ENCODE measurements at places on chromosomes 6 and 20.

DNA sequence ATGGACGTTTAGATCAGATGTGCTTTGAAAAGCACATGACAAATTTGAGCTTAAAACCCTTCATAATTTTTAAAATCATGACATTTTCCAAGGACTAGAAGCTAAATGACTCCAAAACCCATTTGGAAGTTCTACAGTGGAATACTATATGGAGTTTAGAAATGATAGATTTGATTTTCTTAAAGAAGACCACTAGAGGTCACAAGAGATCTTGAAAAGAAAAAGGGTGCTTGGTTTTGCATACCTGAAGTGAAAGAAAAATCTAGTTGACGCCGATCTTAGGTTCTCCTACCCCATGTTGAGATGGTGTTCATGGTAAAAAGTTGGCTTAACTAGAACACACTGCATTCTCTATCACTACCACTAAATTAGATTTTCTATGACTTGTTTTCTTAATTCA is 31.5 kb downstream of the CFAP61 start:
- DNase-seq = peak; percentile 92

DNA sequence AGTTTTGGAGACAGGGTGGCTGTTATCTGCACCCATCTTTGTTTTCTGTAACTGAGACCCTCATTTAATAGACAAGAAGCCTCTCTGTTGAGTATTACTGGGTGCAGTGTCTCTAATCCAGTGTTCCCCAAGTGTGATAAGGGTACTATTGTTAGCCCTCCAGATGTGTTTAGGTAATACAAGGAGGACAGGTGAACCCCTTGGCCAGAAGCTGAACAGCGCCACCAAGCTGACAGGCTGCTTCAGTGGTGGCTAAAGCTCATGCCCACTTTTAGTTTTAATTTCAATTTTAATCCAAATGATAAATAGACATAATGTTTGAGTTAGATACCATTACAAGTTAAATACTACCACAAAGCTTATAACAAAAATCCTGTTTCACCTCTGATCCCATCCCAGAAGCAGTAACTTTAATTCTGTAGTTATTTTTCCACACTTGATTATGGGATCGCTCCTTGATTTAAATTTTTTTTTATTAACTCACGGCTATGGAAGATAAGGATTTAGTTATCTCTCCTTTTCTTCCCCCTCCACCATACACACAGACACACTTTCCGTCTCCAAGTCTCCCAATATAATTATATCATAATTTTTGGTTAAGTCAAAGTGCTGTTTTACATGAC is 8.4 kb upstream of the STK35 start:
- peak; percentile 3 for DNase-seq

DNA sequence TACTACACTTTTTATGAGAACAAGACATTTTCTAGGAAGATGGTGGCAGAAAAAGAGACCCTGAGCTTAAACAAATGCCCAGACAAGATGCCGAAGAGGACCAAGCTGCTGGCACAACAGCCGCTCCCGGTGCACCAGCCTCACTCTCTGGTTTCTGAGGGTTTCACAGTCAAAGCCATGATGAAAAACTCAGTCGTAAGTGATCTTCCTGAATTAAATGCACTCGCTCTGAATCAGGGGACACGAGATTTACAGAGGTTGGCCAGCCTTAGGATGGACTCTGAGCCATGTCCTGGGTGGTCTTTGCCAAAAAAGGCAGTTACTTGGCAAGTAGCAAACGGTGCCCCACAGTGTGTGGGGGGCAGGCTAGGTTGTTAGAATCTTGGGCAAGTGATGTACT is 423 bp downstream of the PACRG start:
- DNase-seq = no peak

DNA sequence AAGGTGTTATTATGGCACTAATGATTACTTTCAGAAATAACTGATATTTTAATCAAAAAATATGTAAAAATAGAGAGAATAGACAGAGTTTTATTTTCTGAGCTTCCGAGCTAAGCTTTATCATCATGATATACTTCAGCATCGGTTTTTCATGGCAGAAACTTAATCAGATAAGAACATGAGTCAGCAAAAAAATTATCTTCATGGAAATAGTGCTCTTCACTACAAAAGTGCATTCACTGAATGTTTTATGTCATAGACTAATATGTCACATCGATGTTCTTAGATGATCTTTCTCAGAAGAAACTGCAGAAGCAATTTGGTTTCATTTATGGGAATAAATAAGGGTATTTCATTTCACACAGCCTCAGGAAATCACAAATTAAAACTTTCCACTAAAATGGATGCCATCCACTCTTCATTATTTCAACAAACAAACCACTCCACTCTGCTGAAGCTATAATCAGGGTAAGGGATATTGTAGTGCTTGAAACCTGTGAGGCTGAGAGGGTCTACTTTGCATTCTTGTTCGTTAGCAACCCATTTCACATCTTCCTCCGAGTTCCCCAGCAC is 10.2 kb upstream of the MAP3K7 start:
- DNase-seq = no peak

- peak; percentile 71 for DNase-seq
These were observed 69.6 kb downstream of the PYGB start for GRCh38 chr20:25317351-25318075.

DNA sequence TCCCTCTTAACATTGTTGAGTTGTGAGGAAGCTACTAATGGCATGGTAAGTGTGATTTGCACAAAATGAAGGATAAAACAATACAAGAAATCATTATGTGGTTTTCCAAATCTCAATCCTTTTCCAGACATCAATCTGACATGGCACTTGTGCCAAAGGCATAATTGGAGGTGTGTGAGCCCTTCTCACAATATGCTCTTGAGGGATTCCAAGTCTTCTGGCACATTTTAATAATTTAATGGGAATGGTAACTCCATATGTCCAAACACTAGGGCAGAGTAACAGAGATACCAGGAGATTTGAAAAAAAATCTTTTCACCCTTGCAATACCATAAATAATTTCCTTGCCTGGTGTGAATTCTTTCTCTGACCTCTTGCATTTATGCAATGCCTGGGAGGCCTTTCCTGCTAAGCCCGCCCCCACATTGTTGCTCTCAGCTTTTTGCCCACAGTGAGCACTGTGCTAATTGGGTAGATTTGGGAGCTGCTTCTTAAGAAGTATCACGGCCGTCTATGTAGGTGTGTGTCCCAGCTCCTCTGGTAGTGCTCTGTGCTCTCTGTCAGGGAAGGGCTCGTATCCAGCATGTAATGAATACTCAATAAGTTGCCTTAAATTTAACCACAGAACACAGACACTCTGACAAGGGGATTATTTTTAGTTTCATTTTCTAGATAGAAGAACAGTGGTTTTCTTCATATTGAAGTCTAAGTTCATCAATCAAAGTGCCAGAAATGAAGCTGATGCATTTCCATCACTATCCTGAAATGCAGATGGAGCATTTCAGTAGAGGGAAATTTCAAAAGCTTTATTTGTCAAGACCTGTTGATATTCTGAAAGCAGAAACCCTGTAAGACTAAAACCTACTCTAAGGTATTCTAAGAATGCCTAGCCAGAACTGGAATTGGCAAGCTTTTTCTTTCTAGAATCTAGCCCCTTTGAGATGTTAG is 54.4 kb upstream of the CEP85L start:
- no peak for DNase-seq

DNA sequence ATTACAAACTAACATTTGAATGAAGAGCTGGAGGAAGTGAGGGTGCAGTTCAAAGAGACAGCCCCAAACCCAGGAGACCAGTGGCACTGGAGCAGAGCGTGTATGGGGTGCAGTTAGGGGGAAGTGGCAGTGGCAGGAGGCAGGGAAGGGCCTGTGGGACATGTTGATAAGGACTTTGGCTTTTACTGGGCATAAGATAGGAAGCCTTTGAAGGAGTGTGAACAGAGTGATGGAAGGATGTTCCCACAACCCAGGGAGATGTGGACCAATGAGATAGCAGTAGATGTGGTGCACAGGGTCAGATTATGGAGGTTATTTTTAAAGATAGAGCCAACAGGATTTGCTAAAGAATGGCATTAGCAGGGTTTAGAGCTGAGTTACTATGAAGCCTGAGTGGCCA is 56.4 kb downstream of the AIG1 start:
- no peak for DNase-seq

DNA sequence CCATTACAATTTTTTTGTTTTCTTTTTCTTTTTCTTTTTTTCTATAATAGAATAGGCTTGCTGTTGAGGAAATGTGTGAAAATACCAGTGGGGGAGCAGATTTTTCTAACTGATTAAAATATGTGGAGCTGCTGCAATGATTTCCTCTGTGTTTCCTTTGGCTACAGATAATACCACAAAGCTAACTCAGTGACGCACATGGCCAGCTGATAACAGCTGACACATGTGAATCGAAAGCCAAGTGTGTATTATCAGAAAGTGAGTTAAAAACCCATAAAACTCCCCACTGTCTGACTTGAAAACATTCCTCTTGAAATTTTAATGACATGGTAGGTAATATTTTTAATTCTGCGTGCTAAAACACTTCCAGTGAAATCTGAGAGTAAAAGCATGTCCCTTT is 70.8 kb upstream of the AHI1 start:
- no peak for DNase-seq

- no peak for DNase-seq
These were observed 6.3 kb upstream of the AP5S1 start for GRCh38 chr20:3813848-3814581.

- peak; percentile 77 for DNase-seq
These were observed 137.9 kb downstream of the DLL1 start for GRCh38 chr6:170152989-170153388.

DNA sequence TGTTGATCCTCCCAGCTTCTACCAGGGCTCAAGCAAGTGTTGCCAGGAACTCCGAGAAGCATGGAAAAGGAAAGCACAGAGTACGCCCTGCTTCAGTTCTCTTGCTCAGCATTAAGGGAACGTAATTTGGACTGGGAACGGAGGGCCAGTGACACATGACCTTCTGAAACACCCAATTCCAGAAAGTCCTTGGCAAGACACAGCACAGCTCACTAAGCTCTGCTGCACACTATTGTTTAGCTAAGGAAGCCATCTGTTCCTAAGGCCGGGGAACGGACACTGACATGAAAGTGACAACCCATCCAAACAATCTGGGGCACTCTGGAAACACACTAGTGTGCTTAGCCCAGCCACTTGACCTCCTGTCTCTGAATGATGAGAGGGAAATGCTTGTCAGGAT is 56.9 kb upstream of the NXT1 start:
- DNase-seq = no peak

GRCh38 chr20:63165356-63166192 is 50.4 kb downstream of the YTHDF1 start:
- no peak for DNase-seq

- DNase-seq = peak; percentile 95
These were observed 475.6 kb upstream of the CHD6 start for GRCh38 chr20:42093542-42094440.

- no peak for DNase-seq
These were observed 669 bp downstream of the PDCD2 start for GRCh38 chr6:170583756-170584180.

DNA sequence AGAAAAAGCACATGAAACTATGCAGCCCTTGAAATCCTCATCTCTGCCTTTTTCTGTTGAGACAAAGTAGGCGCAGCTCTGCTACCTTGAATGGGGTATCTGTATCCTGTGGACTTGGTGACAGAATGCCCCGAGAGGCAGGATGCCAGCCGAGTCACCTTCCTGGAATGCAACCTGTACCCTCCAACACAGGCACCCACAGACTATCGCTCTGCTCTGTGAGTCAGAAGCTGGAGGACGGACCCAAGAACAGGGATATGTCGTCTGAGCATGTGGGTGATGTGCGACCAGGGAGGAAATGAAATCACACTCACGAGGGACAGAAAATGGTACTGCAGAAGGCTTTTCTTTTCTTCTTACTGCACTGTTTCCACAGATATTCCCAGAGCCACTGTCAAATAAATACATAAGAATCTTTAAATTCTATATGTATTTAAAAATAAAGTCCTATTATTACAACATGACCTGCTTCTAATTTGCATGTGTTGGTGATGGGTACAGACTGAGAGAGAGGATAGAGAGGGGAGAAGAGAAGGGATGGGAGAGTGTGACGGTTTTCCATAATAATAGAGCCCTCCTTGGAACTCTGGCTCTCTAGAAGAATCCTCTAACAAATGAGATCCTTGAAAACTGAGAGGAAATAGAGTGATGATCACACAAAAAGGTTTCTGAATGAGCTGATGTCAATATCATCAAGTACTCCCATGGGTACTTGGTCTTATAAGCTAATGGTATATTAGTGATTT is 308.1 kb downstream of the FOXC1 start:
- no peak for DNase-seq

DNA sequence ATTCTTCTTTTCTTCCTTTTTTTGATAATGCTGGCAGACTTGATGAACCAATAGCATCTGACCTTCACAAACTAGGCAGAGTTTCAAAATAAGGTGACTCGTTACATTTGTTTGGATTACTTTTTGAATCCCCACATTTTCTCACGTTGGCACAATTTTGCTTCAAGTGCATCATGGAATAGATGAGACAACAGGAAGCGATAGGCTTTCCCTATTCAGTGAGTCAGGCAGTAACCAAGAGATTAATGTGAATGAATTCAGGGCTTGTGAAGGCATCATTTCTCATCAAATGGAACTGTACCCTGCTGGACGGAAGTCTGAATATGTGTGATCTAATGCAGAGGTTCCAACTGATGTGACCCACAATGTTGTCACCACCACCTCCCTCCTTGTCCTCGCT is 10.7 kb downstream of the RFPL4B start:
- DNase-seq = no peak

- no peak for DNase-seq
These were observed 16.4 kb downstream of the SPTLC3 start for GRCh38 chr20:13025181-13025580.

- DNase-seq = no peak
These were observed 1.2 kb upstream of the SSTR4 start for GRCh38 chr20:23033918-23034317.

- no peak for DNase-seq
These were observed 51.3 kb upstream of the DST start for GRCh38 chr6:56694002-56694401.

DNA sequence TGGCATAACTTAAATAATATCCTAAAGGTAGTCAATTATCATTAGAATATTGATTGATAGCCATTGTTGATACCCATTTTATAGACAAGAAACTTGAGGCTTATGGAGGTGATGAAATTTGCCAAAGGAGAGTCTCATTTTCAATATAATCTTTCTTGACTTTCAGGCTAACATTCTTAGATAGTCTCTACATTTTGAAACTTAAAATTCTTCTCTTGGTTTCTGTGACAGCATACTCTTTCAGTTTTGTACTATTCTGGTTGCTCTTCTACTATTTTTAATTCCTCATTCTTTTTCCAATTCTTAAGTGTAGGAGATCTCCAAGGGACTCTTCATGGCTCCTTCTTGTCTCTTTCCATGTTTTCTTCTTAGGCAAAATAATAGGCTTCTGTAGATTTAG is 3.7 kb upstream of the SH3BGRL2 start:
- DNase-seq = no peak

GRCh38 chr20:41927189-41927588 is 309.0 kb upstream of the CHD6 start:
- no peak for DNase-seq

GRCh38 chr6:116439522-116440051 is 21.6 kb upstream of the CALHM6 start:
- no peak for DNase-seq

- DNase-seq = no peak
These were observed 248.4 kb upstream of the AGPAT4 start for GRCh38 chr6:161522276-161522675.

GRCh38 chr6:160106701-160107100 is 14.9 kb upstream of the SLC22A1 start:
- no peak for DNase-seq

Measured in NCI-H510A treated with DMSO at 0.1 percent for 48 hours (cell line).